ENCODE measurements at places on chromosomes 7 and 10.
A peak's percentile ranks its signal among the peaks of the same experiment; 100 is the strongest.

- DNase-seq = no peak
These were observed 530.6 kb upstream of the FOXK1 start for GRCh38 chr7:4151524-4151923.

DNA sequence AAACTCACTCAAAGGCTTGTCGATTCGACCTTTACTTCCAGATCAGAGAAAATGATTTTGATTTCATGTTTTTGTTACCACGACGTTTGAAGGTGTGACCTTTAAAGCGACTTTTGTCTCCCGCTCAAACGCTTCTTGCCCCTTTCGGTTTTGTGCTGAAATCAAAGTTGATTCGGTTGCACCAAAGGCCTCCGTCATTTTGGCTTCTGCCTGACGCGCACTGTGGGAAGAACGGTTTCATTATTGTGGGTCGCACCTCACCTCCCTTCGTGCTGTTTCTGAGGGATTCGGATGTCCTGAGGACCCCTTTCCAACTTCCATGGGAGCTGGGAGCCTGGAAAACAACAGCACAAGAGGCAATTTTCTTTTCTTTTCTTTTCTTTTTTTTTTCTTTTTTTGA is 176.9 kb downstream of the DNAJB6 start:
- DNase-seq = no peak

GRCh38 chr7:28389504-28390395 is 22.6 kb upstream of the CREB5 start:
- DNase-seq = peak; percentile 44

DNA sequence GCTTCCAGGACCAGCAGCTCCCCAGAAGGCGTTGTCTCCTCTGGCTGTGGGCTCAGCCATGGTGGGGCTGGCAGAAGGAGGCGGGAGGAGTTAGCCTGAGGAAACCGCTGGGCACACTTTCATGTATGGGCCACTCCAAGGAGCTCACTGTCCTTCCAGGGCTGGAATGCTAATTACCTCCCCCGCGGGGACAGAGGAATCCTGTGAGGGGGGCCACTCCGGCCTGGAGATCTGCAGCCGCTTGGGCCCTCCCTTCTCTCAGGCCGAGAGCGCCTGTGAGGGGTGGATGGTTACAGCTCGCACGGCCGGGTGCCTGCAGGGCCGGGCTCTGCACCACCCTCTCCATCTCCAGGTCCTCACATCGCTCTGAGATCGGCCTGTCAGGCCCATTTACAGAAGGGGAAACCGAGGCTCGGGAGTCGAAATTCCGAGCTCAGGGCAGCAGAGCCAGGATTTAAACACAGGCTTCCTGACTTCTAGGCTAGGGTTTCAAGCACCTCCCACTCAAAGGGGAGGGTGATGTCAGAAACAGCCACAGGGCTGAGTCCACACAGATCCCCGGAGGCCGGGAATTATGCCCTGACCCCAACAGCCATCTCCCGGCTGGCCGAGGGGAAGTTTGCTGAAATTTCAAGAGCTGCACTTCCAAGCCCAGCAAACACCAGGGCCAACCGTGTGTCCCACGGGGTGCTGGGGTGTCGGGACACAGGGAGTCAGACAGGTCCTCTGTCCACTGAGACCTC is 59.1 kb downstream of the PDGFA start:
- no peak for DNase-seq

DNA sequence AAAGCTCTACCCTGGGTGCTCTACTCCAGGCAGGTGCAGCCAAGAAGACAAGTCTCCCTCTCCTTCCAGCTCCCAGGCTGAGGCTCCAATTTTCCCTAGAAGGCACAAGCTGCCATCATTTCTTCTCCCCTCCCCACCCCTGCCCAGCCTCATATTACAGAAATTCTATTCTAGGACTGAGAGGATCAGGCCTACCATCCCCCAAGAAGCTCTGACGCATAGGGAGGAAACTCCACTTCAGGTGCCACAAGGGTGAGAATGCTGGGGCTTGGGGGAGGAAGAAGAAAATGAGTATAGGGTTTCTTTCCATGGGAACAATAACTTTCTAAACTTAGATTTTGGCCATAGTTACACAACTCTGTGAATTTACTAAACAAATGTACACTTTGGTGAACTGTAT is 35.3 kb downstream of the FEZF1 start:
- no peak for DNase-seq

DNA sequence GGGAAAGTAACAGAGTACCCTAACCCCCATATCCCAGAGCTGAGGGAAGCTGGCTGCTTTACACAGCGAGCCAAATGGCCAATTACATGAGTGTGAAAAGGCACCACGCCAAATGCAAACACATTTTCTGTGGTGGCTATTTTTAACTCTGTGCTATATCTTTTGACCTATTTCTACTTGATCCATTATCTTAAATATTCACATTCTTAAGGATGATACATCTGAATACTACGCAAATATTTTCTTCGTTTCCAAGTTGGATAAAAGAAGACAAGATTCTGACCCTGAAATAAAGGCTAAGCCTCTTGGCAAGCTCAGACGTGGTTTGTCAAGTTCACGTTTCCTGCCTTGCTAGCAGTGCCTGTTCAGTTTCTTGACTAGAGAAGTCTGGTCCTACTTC is 146.7 kb upstream of the TMEM196 start:
- no peak for DNase-seq

- no peak for DNase-seq
These were observed 313.3 kb downstream of the FGFR2 start for GRCh38 chr10:121284936-121285335.

GRCh38 chr10:85548034-85548433 is 818.6 kb downstream of the GRID1 start:
- DNase-seq = no peak

GRCh38 chr10:71337219-71337701 is 18.2 kb downstream of the SLC29A3 start:
- no peak for DNase-seq

GRCh38 chr7:11434366-11434765 is 397.6 kb downstream of the THSD7A start:
- no peak for DNase-seq

GRCh38 chr10:53719658-53720057 is 947.1 kb upstream of the MBL2 start:
- no peak for DNase-seq

- no peak for DNase-seq
These were observed 293.9 kb downstream of the C7orf25 start for GRCh38 chr7:42617806-42618457.

All from NCI-H2029 (cell line).